PC-9 (cell line): ENCODE measurements at places on chromosomes 12 and 14. TPM values are rescaled to one million over a fixed set of nuclear protein-coding genes. Genes with fewer than 3 reads are reported as not detected.

DNA sequence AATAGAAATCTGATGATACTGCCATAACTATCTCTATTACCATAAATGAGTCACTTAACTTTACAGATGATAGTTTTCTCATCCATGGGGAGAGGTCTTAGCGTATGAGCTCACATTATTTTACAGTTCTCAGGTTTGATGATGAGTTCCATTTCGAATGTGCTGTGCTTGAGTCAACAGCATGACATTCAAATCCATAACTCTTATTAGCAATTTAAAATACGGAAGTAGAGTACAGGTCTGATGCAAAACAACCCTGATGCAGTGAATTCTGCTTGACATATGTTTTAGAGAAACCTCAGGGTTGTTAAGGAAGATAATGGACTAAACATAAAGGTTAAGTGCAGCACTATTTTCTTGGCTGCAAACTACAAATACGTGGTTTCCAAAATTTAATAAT lies 30.0 kb downstream of the C14orf39 start:
- DNase-seq: no peak
- no peaks in the 10 kb centered on the region for H3K36me3 ChIP-seq
- no peak overlapping the region for H3K27ac ChIP-seq
- H3K4me3 ChIP-seq: no peak overlapping the region
- H3K27me3 ChIP-seq: no peaks in the 10 kb centered on the region
- H3K4me1 ChIP-seq: no peaks in the 10 kb centered on the region

- H3K4me3 ChIP-seq: no peak overlapping the region
- DNase-seq: no peak
- H3K27ac ChIP-seq: no peak overlapping the region
- no peaks in the 10 kb centered on the region for H3K27me3 ChIP-seq
- no peaks in the 10 kb centered on the region for H3K4me1 ChIP-seq
Observed at GRCh38 chr14:56262530-56262929, 144.3 kb downstream of the PELI2 start.

DNA sequence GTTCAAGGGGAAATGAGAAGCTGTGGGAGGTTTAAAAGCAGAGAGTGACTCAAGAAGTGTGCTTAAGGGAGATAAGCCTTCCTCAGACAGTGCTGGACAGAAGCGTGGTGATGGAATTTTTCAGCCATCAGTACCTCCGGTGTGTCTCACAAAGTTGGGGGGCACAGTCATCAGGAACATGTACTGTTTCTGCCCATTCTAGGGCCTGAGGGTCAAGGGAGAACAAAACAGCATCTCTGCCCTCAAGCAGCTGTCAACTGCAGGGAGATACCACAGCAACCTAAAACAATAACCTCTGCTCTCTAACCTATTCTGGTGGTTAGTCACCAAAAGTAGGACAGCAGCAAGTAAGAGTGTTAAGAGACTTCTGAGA lies 2.0 kb upstream of the STON2 start:
- peak overlapping the region; percentile 99 for H3K27ac ChIP-seq
- H3K4me1 ChIP-seq: peaks cover 48% of the 10 kb centered on the region
- no peaks in the 10 kb centered on the region for H3K36me3 ChIP-seq
- H3K27me3 ChIP-seq: no peaks in the 10 kb centered on the region

- DNase-seq: no peak
- H3K36me3 ChIP-seq: no peaks in the 10 kb centered on the region
- H3K4me3 ChIP-seq: no peak overlapping the region
- no peak overlapping the region for H3K27ac ChIP-seq
Observed at GRCh38 chr12:15152456-15152855, 68.8 kb downstream of the RERG start.

DNA sequence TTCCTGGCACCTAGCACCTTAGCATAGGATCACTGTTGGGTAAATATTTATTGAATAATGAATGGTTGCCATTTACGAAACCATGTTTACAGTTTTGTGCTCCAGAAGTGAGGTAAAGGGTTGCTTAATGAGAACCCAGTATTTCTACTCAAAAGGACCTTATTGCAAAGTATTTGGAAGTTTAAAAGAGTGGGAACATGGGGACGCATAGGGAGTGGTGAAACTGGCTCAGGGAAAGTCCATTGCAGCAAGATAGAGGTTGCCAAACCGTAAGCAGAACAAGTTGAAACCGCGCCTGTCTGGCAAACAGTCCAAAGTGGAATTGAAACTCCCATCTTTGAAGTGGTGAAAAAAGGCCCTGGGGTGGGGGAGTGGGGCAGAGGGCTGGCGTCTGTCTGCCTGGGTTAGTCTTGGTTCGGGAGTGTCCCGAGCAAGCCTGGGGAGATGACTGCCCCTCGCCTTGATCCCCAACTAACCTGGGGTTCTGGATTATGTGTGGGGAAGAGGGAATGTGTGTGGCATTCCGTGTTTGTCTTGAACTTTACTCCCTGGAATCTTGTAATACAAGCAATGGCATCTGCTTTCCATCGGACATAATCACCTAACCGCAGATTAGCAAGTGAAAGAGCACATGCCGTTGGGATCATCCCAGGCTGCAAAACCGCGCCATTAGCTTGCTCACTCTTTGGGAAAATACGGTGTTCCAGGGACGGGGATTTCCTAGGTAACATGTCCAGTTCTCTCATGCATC lies 7.2 kb downstream of the ALDH2 start:
- no peak for DNase-seq
- no peaks in the 10 kb centered on the region for H3K36me3 ChIP-seq
- H3K27me3 ChIP-seq: no peaks in the 10 kb centered on the region
- H3K4me1 ChIP-seq: peaks cover 13% of the 10 kb centered on the region; the same call in 1 of the 2 replicates

- H3K4me1 ChIP-seq: no peaks in the 10 kb centered on the region
- no peak overlapping the region for H3K4me3 ChIP-seq
- no peak for DNase-seq
Observed at GRCh38 chr14:87940894-87941293, 52.1 kb downstream of the GALC start.

DNA sequence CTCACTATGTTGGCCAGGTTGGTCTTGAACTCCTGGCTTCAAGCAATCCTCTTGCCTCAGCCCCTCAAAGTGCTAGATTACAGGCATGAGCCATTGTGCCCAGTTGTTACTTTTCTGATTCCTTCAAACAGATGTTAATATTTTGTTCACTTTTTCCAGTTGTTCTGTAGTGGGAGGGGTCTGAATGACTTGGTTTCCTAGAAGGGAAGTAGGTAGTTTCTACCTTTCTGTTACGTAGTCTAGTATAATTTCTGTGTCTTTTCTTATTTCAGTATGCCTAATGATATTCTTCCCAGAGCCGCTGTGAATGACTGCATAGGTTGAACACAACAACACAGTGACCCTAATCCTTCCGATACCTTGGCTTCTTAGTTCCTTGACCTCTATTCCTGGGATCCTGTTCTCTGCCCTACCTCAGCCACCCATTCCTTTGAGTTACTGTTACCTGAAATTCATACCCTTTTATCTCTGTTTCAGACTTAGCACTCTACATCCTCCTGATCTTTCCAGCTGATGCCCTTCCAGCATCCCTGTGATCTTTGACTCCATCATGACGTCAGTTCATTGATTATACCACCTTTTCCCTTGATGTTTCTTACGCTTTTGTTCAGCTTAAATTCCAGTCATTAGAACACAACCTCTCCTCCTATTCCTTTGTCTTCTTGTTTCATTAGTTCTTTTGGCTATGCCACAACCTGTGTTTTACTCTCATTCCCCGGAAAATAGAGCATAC lies 33.3 kb downstream of the RCOR1 start:
- no peak overlapping the region for H3K27ac ChIP-seq
- H3K4me3 ChIP-seq: no peak overlapping the region
- H3K4me1 ChIP-seq: peaks cover 14% of the 10 kb centered on the region
- H3K36me3 ChIP-seq: no peaks in the 10 kb centered on the region
- no peaks in the 10 kb centered on the region for H3K27me3 ChIP-seq

GON7 gene
- total RNA-seq: 6.4 and 9.3 TPM in 2 replicates

TRHDE gene
- 0.15 and 0.74 TPM in 2 replicates for total RNA-seq

RPGRIP1 gene
- 0.75 and 2.1 TPM in 2 replicates for total RNA-seq

NELL2 gene
- total RNA-seq: 0.61 and 1.2 TPM in 2 replicates

GLIPR1L1 gene
- total RNA-seq: not detected in 2 replicates
